NCI-H1417 treated with DMSO at 0.1 percent for 48 hours (cell line): ENCODE measurements at places on chromosomes 7 and 10.

DNA sequence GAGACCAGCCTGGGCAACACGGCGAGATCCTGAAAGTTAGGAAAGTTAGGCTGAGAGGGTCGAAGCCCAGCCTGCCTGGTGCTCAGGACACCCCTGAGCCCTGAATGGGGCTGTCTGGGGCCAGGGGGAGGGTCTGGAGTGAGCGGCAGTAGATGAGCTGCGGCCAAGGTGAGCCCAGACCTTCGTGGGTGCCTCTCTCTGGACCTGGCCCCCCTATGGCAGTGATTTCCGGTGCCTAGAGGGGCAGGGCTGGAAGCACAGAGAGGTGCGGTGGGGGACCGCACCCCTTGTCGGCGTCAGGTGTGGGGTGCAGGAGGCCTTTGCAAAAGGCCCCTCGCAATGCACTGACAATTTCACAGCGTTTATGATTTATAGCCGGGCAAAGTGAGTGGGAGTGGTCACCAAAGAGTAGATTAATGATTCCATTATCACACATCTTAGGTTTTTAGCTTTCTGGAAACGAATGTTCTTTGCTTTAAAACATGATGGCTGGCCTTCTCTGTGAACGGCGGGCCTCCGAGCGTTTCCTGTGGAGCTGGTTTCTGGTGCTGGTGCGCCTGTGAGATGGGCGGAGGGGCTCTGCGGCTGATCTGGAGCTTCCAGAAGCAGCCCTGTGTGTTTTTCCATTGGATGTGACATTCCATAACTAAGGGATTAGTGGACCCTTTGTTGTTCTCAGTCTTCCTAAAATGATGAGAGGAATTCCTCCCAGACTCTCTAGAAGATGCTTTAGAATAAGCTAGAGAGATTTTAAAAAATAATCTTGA, 171.0 kb upstream of the ZNF32 start:
- no peak for DNase-seq

GRCh38 chr10:104424719-104425118, 71.1 kb downstream of the CFAP58 start:
- no peak for DNase-seq

DNA sequence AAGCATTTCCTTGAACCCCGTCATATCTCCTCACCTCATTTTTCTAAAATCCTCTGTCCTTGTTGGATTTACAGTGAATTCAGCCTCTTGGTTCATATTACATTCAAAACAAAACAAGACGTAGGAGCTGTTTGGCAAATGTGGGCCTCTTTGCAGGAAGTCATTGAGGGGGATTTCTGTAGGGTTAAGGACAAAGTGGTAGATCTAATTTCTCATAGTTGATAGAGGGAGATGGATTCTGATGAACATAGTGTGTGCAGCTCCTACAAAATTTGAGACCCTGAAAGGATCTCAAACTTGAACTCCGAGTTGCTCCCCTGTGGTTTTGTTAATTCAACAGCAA, 682 bp downstream of the TBXAS1 start:
- DNase-seq = no peak

DNA sequence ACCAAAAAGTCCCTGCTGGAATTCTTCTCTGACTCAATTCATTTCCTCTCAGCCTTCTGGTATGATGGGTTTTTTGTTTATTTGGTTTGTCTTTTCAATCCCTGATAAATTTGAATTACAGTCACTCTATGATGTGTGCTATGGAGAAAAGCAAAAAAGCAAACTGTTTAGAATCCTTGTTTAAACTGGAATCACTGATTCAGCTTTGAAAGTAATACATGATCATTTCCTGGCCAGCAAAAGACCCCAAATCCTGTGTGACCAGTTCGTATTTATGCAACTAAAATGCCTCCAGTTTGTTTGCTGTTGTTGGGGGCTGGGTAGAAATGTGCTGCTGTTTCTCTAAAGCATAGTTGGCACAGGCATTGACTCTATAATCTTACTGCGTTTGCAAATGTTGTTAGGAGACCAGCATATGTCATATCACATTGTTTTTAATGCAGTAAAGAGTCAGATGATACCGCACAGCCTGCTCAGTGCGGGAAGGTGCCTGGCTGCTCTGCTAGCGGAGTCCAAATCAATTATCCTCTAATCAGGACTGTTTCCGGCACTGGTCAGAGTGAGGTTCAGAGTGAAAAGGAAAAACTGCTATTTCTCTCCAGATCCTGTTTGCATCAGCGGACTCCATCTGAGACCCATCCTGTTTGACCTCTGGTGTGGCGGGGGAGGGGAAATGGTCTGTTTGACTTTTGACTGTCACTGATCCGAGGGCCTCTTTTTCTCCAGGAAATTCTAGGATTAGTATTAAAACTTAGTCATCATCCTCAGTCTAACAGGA, 40.6 kb upstream of the ADD3 start:
- no peak for DNase-seq
